ENCODE measurements at places on chromosomes 6 and 20.

GRCh38 chr20:58893355-58894120 lies 41.0 kb downstream of the GNAS start:
- no peak for DNase-seq

- DNase-seq, result peak; percentile 64
These were observed 27.8 kb downstream of the SLC23A2 start for GRCh38 chr20:4973330-4974097.

DNA sequence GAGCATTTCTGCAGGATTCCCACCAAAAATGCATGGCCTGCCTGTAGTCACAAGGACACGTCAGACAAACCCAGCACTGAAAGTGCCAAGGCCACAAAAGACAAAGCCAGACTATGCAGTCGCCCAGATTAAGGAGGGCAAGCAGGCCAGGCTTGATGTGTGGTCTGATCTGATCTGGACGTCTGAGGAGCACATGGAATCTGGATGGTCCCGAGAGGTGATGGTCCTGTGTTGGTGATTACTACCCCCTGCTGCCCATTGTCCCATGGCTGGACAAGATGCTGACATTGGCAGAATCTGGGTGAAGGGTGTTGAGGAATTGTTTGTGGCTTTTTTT lies 17.1 kb downstream of the NPEPL1 start:
- DNase-seq, result peak; percentile 19

DNA sequence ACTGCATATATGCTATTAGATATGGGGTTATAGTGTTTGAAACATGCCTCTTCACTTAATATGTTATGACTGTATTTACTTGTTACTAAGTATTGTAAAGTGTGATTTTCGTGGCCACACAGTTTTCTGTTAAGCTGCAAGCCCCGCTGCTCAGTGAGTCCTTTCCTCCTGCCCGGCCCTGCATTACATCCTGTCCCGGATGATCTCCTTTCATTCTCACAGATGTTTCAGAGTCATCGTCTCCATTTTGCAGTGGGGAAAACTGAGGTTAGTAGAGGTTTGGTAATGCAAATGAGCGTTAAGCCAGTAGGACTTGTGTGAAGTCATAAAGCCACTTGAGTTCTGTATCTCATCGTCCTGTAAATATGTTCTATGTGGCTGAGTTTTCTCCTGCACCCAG lies 155.5 kb downstream of the CFAP61 start:
- no peak for DNase-seq

- DNase-seq, result no peak
These were observed 4.6 kb downstream of the ZNF184 start for GRCh38 chr6:27468334-27468733.

DNA sequence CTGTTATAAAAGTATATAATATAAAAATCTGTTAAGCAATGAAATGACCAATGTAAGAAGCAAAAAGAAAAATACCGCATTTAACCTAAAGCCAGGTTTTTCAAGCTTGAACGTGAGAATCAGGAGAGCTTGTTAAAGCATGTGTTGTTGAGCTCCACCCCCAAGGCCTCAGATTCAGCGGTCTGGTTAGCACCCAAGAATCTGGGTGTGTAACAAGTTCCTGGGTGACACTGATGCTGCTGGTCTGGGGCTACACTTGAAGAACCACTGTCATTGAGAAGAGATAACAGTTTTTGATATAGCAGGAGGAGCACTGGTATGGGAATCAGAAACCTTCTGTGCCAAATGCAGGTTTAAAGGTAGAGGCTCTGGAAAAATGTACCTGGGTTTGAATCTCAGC lies 154.0 kb downstream of the ID4 start:
- no peak for DNase-seq

DNA sequence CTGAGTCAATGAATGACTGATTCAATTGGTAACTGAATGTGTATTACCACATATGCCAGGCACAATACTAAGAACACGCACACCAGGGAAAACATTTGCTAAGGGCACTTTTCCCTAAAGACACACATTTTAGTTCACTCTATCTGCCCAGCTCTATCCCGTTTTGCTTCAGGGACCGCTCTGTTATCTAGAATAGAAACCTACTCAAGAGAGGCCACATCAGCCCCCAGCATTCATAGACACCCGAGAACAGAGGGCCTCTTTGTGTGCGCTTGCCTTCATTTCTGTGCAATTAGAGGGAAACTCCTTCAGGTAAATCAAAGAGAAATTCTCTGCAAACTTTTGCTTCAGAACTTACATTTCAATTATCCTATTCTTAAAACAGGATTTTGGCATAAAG lies 50.3 kb downstream of the DZANK1 start:
- DNase-seq, result no peak

DNA sequence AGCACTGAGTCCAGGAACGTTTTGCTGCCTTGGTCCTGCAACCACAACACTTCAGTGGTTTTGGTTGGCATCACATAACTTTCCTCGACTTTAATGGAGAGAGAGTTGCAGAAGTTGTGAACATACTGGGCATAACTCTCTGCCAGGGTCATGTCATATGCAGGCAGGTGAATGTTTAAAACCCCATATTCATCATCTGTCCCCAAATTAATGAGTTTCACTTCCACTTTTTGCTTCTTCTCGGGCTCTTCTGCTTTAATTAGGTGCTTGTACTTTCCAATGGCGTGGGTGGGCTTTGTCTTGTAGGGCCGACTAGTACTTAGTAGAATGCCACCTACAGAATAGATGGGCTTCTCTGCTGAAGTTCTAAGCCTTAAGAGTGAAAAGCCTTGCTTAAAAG lies 45.2 kb upstream of the TFAP2A start:
- DNase-seq, result no peak

- DNase-seq, result no peak
These were observed 25.1 kb upstream of the RPP40 start for GRCh38 chr6:5028921-5029320.

DNA sequence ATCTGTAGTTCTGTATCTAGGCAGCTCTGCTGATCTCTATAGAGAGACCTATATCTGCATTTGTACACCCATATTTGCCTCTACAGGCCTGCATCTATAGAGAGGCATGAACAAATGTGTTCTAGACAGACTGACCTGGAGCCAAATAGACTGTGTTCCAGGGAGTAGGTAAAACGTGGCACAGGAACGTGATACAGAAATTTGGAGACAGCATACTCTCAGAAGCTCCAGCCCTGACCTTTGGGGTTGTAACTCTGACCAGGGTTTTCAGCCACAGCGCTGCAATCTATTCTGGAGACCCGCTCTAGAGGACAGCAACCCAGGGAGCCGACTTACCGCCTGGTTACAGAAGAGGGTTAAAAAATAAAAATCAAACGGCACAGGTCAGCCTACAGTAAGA lies 983 bp downstream of the RBBP9 start:
- DNase-seq, result no peak

DNA sequence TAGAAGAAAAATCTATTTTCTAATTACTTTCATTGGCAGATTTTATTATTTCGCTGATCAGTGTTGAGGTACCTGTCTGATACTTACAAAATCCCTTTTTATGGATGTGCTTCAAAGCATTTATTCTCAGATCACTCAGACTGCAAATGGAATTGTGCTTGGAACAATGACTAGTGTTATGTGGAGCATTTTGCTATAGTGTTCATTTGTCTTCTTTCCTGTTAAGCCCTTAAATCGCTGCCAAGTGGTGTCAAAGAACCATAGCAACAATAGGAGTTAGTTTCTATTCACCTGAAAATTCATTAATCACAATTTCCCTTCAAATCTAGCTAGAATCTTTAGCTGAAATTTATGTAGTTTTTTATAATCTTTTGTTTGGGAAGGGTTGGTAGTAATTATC lies 29.8 kb downstream of the SMPDL3A start:
- DNase-seq, result no peak

GRCh38 chr6:112626468-112627082 lies 279.4 kb downstream of the RFPL4B start:
- no peak for DNase-seq

DNA sequence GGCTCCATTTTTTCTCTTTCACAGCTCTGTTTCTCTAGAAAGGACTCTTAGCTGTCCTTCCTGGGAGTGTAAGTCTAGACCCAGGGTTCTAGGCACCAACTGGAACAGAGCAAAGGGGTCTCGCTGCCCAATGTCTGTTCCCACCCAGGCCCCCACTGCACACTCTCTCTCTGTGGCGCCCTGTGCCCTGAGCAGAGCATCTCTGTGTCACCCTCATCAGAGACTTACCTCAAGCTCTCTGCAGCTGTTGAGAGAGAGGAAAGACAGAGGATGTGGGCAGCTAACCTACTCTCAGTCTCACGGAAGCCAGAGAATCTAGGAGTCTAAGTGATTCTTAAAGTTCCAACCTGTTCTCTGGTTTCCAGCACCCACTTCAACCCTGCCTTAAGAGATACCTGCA lies 9.5 kb downstream of the NCR2 start:
- DNase-seq, result no peak

DNA sequence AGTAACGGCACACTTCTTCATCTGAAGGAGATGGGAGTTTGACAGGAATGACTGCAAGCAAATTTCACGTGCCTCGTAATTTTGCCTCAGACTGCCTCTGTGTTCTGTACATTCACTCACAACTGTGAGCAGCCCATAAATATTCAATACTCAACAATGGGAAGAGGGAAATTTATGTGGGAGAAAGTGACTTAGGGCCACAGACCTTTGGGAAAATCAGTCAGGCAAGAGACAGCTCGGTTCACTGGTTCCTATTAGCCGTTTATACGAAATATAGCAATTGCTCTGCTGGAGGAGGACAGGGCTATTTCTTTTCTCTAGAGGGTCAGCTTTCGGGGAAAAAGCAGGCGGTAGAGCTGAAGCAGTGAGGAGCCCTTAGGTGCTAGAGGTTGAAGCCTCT lies 28.0 kb downstream of the OPN5 start:
- DNase-seq, result no peak

DNA sequence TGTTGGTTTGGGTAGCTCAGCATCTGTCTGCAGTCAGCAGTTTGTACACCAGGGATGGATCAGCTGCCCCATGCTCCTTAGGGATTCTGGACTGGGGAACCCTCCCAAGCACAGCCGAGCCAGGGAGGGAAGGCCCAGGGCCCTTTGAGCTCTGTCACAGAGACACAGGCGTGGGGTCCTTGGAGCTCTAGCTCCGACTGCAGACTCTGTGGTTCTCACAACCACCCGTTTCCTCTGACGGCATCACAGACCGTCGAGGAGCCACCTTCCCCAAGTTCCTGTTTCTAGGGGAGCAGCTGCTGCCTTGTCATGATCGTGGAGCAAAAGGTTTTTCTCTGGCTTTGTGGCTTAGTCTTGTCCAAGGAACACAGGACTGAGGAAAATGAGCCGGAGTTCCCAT lies at the start of gene SLA2:
Gene SLA2, minus strand, starts transcription at position 199 of the 400 bp plus-strand sequence. CDS start 4,861 bp downstream, outside the sequence.
- DNase-seq, result peak; percentile 78

Measured in activated T-cell treated with anti-CD3 and anti-CD28 coated beads, Interleukin-2, amount 50 U/mL, for 24 hours (primary cell).